ENCODE measurements at places on chromosomes 2 and 18.

DNA sequence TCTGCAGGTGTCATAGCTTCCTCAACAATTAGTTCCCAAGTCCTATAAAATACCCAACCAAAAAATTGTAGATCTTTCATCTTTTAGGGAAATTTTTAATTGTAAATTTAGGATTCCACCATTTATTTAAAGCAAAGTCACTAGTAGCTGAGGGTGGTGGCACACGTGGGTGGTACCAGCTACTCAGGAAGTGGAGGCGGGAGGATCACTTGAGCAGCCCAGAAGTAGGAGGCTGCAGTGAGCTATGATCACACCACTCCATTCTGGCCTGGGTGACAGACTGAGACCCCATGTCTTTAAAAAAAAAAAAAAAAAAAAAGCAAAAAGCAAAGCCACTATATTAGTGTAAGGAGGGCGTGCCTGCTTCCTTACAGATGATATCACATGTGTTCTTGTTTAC, 60.3 kb upstream of the GREB1L start:
- no peak for DNase-seq

- no peak for DNase-seq
These were observed 18.5 kb downstream of the CCDC88A start for GRCh38 chr2:55401124-55401523.

GRCh38 chr2:94996305-94997100, 29.0 kb upstream of the MAL start:
- DNase-seq = no peak

DNA sequence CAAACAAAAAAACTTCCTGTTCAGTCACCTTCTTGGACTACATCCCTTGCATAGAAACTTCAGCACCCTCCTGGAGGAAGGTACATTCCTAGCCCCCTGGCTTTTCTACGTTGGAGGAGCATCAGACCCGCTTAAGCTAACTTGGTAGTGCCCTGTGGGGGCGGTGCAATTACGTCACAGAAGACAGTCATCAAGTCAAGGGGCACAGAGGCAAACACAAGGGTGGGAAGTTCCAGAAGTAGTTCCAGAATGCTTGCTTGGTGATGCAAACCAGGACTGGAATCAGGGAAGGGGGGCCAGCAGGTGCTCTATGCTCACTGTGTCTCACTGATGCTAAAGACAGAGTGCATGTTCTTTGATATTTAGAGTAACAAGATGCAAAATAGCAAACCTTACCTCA, 15.2 kb upstream of the AGFG1 start:
- DNase-seq = no peak

- no peak for DNase-seq
These were observed 79.9 kb downstream of the KCTD18 start for GRCh38 chr2:200430017-200430416.

GRCh38 chr2:129709001-129709955, 270.2 kb upstream of the RAB6C start:
- DNase-seq = no peak

DNA sequence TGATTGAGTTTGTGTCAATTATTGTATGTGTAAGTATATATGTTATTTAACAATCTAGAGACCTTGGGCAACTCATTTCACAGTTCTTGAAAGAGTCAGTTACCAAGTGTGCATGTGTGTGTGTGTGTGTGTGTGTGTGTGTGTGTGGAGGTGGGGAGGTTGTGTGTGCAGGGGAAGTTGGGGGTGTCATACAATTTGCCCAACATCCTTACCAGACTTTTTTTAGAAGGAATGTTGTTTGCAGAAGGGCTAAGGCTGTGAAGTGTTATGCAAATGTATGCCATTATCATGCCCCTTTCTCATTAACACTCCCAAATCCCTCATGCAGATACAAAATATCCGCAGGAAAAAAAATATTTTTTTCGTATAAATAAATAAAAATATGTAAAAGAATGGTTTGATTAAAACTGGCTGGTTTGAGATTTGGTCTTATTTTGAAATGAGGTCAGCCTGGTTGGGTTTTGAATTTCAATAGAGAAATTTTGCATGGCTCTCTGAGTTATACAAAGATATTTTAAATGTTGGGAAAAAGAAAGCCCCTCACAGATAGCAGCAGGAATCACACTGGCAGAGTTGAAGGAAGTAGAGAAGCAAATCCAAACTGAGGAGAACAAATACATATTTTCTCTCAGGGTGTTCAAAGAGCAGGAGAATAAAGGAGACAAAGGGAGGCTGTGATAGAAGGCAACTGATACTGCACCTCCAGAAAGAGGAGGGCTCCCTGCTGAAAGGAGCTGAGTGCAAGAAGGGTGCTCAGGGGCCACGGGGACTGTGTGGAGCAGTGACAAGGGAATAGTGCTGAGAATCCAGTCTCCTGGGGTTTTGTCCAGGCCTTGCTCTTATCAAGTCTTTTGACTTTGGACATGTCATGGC, 1365.5 kb upstream of the CELF4 start:
- no peak for DNase-seq

DNA sequence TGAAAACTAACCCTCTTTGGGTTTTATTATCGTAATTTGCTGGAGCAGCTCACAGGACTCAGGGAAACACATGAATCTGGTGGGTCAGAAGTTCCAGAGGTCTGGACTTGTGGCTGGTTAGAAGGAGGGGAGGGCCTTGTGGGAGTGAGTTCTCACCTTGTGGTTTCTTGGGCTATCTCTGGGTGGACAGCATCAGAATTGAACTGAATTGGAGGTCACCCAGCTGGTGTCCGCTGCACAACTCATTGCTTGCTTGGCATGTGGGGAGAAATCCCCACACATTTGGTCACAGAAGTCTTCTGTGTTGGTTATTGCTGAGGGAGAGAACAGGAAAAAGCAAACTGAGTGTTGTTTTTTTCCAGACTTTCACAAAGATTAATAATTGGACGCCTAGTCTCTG, 27.5 kb downstream of the ZNF892 start:
- no peak for DNase-seq

DNA sequence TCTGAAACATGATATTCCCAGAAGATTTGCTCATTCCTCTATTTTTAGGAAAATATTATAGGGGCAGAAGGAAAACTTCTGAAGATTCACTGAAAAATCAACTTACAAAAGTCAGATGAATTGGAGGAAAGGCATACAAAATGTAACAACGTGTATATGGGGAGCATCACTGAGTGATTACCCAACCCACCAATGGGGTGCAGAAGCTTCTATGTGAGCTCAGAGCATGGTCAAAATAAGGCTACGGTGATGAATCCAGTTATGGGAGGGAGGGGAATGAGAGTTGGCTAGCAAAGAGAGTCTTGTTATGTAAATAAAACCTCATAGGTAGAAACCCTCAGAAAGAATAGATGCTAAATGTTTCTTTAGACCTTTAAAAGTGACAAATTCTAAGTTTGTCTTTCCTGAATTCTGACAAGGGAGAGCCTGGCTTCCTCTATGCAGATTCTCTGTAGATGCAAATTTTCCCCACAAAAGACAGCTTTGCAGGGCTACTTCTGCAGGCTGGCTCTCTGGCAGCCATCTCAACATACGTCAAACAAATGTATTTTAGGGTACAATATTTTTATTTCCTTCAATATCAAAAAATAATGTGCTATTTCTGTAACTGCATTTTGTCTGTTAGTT, 171.4 kb upstream of the NDUFV2 start:
- no peak for DNase-seq

DNA sequence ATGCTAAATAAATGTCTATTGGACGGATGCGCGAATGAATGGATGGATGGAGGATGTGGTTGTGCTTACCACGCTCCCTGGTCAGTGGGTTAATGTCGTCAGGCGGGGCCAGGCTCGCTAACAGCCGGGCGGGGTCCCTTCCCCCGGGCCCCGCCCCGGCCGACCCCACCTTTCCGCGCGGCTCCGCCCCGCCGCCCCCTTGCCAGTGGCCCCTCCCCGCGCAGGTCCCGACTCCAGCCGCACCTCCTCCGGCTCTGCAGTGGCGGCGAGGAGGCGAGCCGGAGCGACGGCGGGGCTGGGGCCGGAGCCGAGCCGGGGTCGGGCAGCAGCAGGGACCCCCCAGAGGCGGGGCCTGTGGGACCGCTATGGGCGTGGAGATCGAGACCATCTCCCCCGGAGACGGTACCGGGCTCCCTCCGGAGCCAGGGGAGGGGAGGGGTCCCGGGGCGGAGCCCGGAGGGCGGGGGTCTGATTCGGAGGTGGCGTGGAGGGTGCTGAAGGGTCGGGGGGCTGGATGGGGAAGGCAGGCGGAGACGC, at the start of gene FKBP1B:
Gene FKBP1B, plus strand, starts transcription at position 257 of the 537 bp plus-strand sequence. Its CDS starts 109 bp downstream, at position 366.
- DNase-seq = peak; percentile 34

GRCh38 chr2:123495241-123495640, 529.8 kb upstream of the CNTNAP5 start:
- no peak for DNase-seq

GRCh38 chr2:95578539-95578938, 13.3 kb upstream of the TRIM43 start:
- DNase-seq = no peak

GRCh38 chr2:240455272-240455646, 19.8 kb downstream of the GPC1 start:
- DNase-seq = no peak

DNA sequence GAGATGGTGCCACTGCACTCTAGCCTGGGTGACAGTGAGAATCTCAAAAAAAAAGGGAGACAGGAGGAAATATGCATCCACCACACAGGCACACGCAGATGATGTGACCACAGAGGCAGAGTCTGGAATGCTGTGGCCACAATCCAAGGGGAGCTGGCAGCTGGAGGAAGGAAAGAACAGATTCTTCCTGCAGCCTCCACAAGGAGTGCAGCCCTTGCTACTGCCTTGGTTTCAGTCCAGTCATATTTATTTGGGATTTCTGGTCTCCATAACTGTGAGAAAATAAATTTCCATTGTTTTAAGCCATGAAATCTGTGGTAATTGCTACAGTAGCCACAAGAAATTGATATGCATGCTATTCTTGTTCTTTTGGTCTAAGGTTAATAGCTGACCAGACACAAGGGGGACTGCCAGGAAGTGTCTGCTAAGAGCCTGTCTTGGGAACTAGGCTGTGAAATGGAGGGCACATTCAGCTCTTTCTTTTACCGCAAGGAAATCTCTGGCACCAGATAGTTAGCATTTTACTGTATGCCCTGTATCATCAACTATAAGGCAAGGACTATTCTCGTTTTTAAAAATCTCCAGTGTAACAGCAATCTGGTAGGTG, 133.1 kb upstream of the SEC11C start:
- no peak for DNase-seq

DNA sequence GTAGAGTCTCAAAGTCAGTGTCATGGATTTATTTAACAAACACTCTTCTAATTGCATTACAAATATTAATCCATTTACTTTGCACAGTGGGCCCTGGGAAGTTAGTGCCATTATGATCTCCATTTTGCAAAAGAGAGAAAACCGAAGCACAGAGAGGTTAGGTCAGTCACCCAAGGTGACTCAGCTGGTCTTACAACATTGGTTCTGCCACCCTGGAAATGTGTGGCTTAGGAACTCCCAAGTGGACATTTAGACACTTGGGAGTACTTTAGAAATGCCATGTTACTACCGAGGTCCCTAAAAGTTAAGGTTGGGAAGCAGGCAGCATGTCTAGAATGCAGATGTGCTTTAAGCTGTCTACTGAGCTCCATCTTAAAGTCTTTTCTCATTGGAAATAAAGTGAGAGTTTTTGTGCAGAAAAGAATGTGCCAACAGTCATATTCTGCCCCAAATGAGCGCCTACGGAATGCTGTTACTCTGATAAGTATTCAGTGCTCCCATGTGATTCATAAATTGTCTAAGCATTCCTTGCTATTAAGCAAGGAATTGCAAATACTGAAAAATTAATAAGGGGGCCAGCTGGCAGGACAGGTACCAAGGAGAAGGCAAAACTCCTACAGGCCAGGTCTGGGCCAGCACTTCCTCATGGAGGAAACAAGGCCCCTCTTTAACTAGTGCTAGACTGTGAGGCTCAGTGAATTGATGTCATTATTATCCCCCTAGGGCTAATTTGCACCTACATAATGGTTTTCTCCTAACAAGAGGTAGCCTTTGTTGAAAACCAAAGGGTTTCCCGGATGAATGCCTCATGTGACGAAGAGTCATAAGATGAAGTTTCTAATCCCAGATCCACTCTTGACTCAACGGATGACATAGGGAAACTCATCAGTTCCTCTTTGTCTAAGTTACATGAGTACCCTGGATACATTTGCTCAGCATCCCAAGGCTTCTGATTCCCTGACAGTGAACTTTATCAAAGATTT, 16.3 kb downstream of the NRP2 start:
- no peak for DNase-seq

- no peak for DNase-seq
These were observed 57.1 kb upstream of the OTOS start for GRCh38 chr2:240197462-240198139.

- peak; percentile 84 for DNase-seq
These were observed 25.5 kb upstream of the YWHAQ start for GRCh38 chr2:9656270-9656766.

GRCh38 chr2:234914371-234915154, 37.3 kb upstream of the SH3BP4 start:
- DNase-seq = no peak

- DNase-seq = no peak
These were observed 87.9 kb downstream of the CNTNAP5 start for GRCh38 chr2:124112966-124113365.

DNA sequence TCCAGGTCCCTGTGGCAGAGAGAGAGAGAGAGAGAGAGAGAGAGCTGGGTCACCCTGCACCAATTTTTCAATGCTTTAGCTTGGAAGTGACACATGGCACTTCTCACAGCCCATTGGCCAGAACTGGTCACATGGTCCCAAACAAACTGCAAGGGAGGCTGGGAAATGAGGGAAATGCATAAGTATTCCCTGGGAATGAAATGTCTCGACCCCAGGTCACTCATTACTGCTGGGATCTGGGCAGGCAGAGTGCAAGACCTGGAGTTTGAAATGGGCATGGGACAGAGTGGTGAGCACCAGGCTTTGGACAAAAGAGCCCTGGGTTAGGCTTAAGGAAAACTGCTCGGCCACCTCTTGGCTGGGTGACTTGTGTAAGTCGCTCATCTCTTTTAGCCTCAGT, 37.0 kb downstream of the SMAD7 start:
- DNase-seq = no peak

DNA sequence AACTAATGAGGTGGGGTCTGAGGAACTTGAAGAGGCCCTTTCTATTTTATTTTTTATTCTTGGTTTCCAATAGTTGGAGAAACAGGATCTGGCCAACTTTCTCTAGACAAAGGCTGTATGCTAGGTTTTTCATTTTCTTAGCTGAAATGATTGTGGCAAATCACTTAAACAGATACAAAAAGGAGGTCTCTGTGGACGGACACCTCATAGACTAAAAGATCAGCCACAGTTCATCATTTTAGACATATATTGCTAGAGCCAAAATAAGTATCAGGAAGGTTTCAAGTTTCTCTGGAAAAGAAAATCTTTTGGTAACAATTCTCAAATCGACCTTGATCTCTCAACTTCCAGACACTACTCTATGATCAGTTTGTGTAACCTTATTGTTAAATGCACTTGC, 224.5 kb upstream of the REV1 start:
- no peak for DNase-seq

- no peak for DNase-seq
These were observed 54.9 kb downstream of the PRKRA start for GRCh38 chr2:178395941-178396570.

DNA sequence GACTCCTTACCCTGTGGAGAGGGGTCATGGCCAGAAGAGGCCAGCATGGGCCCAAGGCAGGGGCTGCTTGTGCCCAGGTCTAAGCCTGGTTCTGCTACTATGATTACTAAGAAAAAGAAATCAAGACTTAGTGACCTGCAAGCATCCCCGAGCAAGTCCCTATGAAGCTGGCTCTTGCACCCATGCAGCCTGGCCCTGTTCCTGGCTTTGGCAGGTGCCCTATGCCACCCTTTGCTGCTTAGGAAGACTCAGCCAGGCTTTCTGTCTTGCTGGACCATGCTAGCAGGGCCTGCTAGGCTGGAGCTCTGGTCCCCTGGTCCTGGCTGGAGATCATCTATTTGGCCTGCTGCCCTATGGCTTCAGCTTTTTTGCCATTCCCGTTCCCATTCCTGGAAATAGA, 309.4 kb upstream of the EPAS1 start:
- DNase-seq = no peak

Data from CD4-positive, alpha-beta T cell treated with Interleukin-4 for 4 hours (primary cell).